ENCODE measurements at places on chromosomes 16 and 17. TPM values are rescaled to one million over a fixed set of nuclear protein-coding genes. Genes with fewer than 3 reads are reported as not detected.

AKAP1 gene
- 54.4 TPM for total RNA-seq

PARD6A gene
- 1.0 TPM for total RNA-seq

GNGT2 gene
- 0.63 TPM for total RNA-seq

E4F1 gene
- 26.6 TPM for total RNA-seq

ASPA gene
- not detected for total RNA-seq

NDRG4 gene
- total RNA-seq = 26.9 TPM

CYB561 gene
- total RNA-seq = 32.9 TPM

SEPTIN12 gene
- total RNA-seq = not detected

KRTAP17-1 gene
- total RNA-seq = not detected

CD300H gene
- 0.53 TPM for total RNA-seq

CBLN1 gene
- total RNA-seq = 0.40 TPM

TIMP2 gene
- total RNA-seq = 224 TPM

BEAN1 gene
- 2.4 TPM for total RNA-seq

CHST4 gene
- total RNA-seq = 0.10 TPM

GAS2L2 gene
- total RNA-seq = 0.06 TPM

IRX6 gene
- not detected for total RNA-seq

TP53TG3C gene
- 0.24 TPM for total RNA-seq

DNAH3 gene
- total RNA-seq = 0.13 TPM

TMED6 gene
- 0.11 TPM for total RNA-seq

TBX21 gene
- total RNA-seq = 0.09 TPM

SLC12A3 gene
- not detected for total RNA-seq

KRTAP4-5 gene
- total RNA-seq = not detected

PABPN1L gene
- total RNA-seq = not detected

COG8 gene
- total RNA-seq = 27.6 TPM

NHERF2 gene
- total RNA-seq = 62.9 TPM

CD300E gene
- total RNA-seq = not detected

WIPI1 gene
- total RNA-seq = 8.2 TPM

WSCD1 gene
- 3.4 TPM for total RNA-seq

WFIKKN1 gene
- total RNA-seq = 0.10 TPM

VAC14 gene
- 37.6 TPM for total RNA-seq

TP53TG3 gene
- total RNA-seq = 0.60 TPM

CLEC19A gene
- 0.18 TPM for total RNA-seq

NACA2 gene
- total RNA-seq = not detected

TSPAN10 gene
- 5.5 TPM for total RNA-seq

PRSS21 gene
- total RNA-seq = not detected

ZDHHC7 gene
- total RNA-seq = 66.2 TPM

RNF40 gene
- 87.1 TPM for total RNA-seq

MRM3 gene
- total RNA-seq = 45.9 TPM

TBC1D3L gene
- 12.6 TPM for total RNA-seq

BRD7 gene
- 63.4 TPM for total RNA-seq

ITGB4 gene
- 48.5 TPM for total RNA-seq

ZNF75A gene
- total RNA-seq = 10.0 TPM

C1QL1 gene
- 14.7 TPM for total RNA-seq

ERN2 gene
- not detected for total RNA-seq

KRTAP2-3 gene
- not detected for total RNA-seq

ARL5C gene
- not detected for total RNA-seq

ST6GALNAC2 gene
- 0.51 TPM for total RNA-seq
